ENCODE measurements at places on chromosomes 4 and X.

GRCh38 chr4:51843309-51844152 lies 578 bp downstream of the DCUN1D4 start:
- DNase-seq: peak; percentile 46

- no peak for DNase-seq
Observed at GRCh38 chr4:101355767-101356702, 8.7 kb upstream of the PPP3CA start.

DNA sequence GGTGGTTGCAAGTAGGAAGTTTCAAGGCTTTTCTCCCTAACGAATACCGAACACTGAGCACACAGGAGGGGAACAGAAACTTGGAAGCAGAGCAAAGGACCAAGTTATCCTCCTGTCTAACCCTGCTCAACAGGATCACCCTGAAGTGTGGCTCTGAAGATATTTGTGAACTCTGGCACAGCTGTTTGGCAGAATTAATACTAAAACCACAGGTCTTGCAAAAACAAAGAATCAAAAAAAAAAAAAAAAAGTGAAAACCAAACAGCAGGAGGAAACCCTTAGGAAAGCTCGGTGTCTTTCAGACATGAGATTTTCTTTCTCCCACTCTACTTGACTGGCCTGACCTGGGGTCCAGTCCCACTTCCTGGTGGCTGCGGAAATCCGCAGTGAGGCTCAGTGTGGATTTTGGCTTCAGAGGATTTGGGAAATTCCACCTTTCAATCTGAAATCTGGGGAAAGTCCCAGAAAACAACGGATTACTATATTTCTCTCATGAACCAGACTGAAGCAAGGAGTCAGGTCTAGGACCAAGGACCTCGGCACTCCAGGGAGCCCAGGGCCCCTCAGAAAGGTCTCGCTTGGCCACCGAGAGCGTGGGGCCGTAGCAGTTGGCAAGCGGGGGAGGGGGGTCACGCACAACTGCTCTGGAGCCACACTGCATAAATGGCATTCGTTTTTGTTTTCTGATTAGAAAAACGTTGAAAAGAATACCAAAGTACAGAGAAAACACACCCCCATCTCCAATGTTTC lies 867 bp downstream of the TIFA start:
- peak; percentile 50 for DNase-seq

GRCh38 chr4:168723020-168723419 lies 226.2 kb downstream of the PALLD start:
- no peak for DNase-seq

DNA sequence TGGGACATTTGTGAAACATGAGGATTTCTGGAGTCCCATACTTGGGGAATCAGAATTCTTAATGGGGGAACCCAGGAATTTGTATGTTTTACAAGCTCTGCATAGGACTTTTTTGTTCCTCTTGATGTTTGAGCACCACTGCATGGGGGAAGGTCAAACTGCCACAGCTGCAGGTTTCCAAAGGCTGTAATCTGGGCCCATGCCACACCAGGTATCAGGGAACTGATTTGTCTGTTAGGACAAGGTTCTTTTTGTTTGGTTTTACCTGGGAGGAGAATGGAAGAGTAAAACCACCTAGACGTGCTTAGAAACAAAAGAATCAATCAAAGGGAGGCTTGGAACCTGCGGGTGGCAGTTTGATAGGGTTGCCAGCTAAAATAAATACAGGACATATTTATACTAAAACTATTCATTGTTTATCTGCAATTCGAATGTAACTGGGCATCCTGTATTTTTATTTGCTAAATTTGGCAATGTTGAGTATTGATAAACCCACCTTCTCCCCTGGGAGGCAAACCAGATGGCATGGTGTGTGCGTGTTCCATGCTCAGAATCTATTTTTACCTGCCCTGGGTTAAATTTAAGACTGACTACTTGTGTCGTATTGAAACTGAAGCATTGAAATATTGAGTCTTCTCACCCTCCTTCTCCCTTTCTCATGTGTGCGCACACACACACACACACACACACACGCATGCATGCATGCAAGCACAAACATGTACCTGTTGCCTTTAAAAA lies 63.7 kb downstream of the TMEM164 start:
- no peak for DNase-seq

DNA sequence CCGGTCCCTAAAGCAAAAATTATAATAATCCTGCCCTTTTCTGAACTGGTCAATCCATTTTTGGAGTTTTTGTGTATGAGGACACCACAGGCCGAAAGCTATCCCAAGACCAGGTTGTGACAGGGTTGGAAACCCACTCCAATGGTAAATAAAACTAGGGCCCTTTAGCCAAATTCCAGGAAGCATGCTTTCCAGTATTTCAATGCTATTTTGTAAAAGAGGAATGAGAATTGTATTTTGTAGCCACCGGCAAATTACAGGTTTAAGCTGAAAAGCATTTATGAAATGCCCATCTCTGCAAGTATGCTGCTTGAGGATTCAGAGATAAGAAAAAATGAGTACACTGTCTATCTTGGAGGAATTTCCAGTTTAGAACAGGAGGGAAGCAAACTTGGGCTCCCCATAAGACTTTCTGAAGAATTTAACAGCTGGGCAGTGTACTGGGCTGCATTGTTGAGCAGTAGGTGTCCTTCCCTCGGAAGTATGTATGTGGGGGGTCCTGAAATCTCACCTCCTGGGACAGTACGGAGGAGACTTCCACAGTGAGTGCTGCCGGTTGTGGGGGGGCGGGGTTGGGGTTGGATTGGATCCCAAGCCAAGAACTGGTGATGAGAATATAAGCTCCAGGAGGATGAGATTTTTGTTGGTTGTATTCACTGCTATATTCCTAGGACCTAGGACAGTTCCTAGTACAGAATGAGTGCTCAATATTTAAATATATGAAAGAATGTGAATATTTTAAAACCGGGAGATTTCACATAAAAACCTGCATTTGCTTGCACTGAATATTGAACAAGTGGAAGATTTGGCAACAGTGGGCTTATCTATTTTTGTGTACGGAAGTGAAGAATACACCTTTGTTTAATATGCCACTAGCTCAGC lies 26.8 kb downstream of the OCIAD2 start:
- DNase-seq: no peak

DNA sequence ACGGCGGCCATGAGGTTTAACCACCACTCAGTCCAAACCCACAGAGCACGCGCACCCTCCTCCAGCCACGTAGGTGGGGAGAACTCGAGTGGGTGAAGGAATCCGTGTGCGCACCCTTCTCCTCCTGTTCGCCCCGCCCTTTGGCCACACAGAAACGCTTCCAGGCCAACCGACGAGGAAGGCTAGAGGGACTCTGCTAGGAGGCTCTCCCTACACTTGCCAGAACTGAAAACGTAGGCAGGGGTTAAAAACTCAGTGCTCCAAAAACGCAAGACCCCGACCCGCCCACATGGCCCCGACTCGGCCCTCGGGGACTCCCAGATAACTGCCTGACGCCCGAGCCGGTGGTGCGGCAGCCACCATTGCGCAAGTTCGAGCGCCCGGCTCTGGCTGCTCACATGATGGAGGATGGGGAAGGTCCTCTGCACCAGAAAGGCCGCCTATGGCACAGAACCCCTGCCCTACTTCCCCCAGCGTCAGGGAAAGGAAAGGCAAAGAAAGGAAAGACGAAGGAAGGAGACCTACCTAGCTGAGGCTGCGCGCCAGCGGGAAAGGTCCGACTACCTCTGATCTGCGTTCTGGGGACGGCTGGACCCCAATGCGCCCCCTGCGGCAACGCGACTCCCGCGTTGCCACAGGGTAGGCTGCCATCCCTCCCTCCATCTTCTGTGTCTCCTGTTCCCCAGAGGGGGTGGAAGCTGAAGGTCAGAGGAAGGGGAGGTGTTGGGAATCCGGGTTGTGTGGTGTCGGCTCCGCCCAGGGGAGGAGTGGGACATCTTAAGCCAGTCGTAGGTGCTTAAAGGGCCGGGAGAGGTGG lies 201.9 kb upstream of the AGTR2 start:
- DNase-seq: peak; percentile 68

DNA sequence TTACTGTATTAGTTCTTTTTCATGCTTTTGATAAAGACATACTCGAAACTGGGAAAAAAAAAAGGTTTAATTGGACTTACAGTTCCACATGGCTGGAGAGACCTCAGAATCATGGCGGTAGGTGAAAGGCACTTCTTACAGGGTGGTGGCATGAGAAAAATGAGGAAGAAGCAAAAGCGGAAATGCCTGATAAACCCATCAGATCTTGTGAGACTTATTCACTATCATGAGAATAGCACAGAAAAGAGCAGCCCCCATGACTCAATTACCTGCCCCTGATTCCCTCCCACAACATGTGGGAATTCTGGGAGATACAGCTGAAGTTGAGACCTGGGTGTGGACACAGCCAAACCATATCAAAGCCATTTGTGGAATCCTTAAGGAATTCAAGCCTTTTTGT lies 1238.9 kb downstream of the ADGRL3 start:
- DNase-seq: no peak

- DNase-seq: no peak
Observed at GRCh38 chrX:107880054-107880610, 54.5 kb downstream of the MID2 start.

GRCh38 chrX:133958997-133959688 lies 26.3 kb downstream of the GPC3 start:
- DNase-seq: no peak

DNA sequence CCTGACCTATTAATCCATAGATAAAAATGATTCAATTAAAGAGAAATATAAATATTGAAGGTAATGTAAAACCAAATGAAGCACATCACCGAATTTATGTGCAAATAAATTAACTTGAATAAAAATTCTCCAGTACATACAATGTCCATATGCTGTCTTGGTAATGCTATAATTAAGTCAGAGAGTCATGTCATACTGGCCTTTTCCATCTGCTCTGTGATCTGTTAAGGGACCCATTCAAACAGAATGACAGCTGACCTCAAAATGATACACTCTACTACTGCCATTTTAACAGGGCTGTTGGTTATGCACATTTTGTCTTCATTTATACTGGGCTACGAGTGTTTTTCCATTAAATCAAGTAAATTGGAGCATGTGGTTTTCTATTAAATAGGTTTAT lies 99.3 kb downstream of the TEX13A start:
- no peak for DNase-seq

- DNase-seq: no peak
Observed at GRCh38 chr4:2390146-2390545, 28.3 kb downstream of the ZFYVE28 start.

- peak; percentile 55 for DNase-seq
Observed at GRCh38 chr4:31045724-31046318, 325.7 kb downstream of the PCDH7 start.

- DNase-seq: no peak
Observed at GRCh38 chrX:8010105-8010504, 82.9 kb upstream of the PNPLA4 start.

DNA sequence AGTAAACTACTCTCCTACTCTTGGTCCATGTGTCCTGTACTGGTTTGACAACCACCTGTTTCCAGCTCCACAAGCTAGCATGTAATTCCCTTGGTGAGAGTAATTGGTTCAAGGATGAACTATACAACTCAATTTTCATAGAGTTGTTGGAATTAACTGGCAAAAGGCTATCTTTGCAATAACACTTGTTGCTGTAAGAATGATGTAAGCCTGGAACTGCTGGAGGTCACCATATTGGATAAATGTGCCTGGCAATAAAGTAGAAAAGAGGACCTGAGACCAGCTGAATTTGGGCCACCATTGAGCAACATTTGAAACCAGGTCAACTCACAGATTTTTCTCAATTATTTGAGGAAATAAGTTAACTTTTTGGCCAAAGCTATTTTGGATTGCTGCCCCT lies 175.5 kb downstream of the CAMK2D start:
- DNase-seq: no peak

DNA sequence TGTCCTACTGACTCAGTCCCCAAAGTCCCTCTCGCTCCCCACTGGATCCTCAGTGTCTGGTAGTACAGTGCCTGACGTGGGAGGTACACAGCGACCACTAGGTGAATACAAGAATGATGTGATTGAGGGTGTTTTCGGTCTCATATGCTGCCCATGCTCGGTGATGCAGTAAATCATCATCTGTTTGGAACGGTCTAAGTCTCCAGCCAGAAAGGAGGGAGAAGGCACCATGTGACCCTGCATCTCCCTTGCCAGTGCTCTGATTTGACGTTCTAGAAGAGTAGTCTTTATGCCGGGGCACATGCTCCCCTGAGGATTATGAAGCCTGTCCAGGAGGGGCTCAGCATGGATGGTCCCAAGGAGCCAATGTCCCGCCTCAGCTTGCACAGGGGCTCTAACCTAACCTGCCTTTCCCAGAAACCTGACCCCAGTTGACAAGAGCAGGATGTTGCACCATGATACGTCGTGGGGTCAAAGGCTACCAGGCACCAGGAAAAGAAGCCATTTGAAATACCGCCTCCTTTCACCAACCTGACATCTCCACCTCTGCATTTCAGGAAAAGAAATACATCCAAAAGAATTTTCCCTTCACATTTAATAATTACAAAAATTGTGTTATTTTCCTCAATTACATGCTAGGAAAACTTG lies 13.8 kb upstream of the PLXNB3 start:
- DNase-seq: no peak

DNA sequence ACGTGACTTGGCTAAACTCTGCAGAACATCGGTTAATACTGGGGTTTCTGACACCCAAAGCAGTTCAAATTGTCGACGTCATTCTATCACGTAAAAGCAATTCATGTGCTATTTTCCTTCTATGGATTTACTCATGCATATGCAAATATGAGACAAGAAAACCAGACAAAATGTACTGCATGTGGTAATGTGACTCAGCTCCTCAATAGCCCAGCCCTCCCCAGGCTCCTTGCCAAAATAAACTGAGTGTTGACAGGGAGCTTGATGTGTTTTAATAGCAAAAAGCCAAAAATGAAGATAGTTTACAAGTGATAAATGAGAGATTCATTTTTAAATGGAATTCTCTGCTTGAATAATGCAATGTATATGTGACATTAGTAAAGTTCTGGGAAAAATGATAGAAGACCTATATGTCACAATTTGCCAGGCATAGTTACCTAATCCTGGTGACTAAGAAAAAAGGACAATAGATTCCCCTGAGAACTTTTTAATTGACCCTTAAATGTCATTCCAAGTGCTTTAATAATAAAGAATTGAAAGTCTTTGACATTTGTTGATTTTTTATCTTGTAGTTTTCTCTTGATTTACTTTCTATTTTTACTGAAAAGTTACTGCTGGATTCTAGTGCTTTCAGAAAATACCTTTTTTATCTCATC lies 1700.6 kb upstream of the TENM3 start:
- no peak for DNase-seq

GRCh38 chrX:133364196-133364595 lies 51.1 kb downstream of the GPC4 start:
- DNase-seq: no peak

- no peak for DNase-seq
Observed at GRCh38 chr4:113635739-113636437, 125.7 kb downstream of the CAMK2D start.

DNA sequence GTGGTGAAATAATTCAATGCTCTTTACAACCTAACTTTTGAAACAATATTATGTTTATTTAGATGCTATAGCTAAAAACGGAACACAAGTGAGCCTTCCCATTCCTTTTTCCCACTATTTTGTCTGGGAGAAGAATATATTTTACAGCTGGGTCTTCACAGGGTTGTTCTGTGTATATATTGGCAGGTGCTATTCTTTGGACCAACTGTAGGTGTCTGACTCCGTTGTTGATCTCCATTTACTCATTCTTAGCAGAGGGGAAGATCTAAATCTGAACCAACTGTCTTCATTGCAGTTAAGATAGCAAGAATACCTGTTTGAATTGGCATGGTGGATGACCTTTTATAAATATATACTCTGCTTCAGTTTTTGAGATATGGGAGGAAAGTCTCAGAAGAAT lies 257.4 kb downstream of the CFAP299 start:
- peak; percentile 55 for DNase-seq

Measured in NAMALWA (cell line).